ENCODE measurements at places on chromosomes 1 and 21.

DNA sequence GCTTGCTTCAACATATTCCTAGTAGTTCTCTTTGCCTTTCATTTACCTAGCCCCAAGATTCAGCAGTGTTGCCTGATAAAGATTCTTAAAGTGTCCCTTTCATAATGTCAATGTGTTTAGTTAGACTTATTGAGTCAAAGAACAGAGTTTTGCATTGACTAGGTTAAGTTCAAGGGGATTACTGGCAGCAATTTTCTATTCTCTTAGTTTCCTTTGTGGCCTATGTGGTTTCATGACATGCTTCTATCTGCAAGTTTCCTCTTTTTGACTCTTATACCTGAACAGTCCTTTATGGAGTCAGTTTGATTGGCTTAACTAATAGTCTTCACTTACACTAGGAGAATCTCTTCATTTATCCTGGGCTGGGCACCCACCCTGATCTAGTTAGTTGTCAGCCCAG, 151.3 kb downstream of the ADGRL4 start:
- DNase-seq: no peak

DNA sequence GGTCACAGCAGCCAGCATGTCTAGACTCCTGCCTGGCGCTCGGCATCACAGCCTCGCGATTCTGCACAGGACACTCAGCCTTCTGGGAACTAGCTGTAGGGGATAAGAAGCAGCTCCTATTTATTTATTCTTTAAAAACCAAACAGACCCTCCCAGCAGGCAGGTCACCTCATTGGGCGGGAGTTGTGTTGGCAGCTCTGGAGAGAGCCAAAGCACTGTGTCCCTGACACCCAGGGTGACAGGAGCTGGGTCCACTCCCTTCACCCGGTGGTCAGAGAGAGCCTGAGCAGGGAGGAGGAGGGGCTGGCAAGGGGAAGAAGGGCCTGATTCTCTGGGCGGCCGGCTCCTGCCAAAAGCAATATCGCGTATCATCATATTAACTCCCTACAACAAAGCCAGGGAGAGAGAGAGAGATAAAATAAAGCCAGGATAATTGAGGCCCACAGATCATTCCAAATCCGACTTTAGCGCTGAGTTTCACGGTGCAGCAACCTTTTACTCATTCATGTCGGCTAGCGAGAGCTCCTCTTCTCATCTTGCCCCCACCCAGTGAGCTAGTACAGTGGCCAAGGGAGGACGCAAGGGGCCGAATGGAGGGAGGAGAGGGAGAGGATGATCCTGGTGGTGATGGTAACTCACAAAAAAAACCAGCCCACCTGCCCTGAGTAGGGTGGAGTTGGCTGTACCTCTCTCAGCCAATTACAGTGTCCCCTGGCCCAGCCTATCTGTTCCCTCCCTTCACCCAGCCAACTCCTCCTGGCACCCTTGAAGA, 79.8 kb upstream of the IFFO2 start:
- no peak for DNase-seq

DNA sequence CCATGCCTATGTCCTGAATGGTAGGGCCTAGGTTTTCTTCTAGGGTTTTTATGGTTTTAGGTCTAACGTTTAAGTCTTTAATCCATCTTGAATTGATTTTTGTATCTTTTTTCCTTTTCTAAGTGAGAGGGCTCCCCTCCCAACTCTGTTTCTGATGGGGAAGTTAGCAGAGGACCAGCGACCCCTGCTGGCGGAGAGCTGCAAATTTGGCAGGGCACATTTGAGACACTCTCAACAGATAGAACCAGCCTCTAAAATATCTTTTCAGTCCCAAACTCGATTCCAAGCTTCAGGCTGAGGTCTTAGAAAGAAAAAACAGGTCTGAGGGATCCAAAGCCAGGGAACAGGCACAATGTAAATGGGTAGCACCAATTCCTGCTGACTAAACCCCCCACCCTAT, 32.5 kb downstream of the LRRC3 start:
- DNase-seq: no peak

GRCh38 chr1:94795434-94795833, 24.7 kb upstream of the SLC44A3 start:
- DNase-seq: no peak

- no peak for DNase-seq
Observed at GRCh38 chr1:54495954-54496353, 52.1 kb upstream of the ACOT11 start.

DNA sequence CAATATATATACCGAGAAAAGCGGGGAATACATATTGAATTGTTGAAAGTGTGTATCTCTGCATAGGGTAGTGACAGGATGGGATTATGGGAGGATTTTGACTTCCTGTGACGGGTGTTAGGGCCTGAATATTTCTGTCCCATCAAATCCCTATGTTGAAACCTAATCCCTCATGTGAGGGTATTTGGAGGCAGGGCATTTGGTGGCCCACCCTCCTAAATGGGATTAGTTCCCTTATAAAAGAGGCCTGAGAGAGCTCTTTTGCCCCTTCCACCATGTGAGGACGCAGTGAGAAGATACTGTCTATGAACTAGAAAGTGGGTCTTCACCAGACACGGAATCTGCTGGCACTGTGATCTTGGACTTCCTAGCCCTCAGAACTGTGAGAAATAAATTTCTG, 137.3 kb downstream of the ZSCAN20 start:
- no peak for DNase-seq

GRCh38 chr1:16144325-16145029, 11.4 kb downstream of the EPHA2 start:
- no peak for DNase-seq

GRCh38 chr1:1857096-1857703, 33.7 kb downstream of the GNB1 start:
- no peak for DNase-seq

- DNase-seq: no peak
Observed at GRCh38 chr1:220696226-220696862, 6.2 kb downstream of the C1orf115 start.

- DNase-seq: no peak
Observed at GRCh38 chr1:97082160-97082848, 360.7 kb downstream of the PTBP2 start.

DNA sequence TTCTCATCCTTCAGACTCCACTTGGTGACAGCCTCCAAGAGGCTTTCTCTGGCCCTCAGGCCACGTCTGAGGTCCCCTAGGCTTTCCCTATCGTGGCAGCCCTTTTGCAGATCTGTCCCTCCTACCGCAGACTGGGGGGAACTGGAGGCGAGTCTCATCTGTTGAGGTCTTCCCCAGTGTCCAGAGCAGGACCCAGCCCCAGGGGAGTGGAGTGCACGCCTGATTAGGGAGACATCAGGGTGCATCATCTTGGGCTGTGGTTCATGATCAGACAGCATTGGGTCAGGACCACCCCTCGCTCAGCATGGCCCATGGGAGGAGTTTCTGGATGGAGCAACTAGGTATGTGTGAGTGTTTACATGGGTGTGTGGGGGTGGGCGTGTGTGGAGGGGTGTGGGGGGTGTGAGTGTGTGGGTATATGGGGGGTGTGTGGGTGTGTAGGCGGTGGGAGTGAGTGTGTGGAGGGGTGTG, 8.5 kb upstream of the MATN1 start:
- DNase-seq: no peak

DNA sequence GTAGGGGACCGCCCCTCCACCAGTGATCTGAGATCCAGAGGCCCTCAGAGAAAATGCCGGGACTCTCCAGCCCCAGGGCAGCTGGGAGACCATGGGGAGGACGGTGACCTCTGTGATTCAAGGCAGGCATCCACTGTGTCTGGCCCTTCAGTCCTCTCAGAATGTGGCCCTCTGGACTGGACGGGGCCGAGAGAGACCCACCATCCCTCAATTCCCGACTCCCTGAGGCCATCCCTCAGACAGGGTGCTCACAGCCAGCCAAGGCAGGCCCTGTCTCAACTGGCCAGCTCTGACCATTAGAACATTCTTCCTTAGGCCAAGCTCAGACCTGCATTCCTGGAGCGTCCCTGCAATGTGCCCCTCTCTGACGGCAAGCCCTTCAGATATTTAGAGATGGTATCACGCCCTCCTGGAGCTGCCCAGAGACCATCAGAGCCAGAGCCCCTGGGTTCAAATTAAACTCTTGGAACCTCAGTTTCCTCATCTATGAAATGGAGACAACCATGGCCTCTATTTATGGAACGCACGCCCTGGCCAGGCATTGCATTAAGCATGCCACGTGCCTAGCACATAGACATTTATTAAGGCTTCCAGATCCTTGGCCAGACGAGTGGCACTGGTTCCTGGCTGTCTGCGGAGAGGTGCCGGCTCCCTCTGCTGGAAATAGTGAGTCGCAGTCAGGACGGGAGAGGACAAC, 9.6 kb upstream of the EPS8L3 start:
- peak; percentile 11 for DNase-seq

DNA sequence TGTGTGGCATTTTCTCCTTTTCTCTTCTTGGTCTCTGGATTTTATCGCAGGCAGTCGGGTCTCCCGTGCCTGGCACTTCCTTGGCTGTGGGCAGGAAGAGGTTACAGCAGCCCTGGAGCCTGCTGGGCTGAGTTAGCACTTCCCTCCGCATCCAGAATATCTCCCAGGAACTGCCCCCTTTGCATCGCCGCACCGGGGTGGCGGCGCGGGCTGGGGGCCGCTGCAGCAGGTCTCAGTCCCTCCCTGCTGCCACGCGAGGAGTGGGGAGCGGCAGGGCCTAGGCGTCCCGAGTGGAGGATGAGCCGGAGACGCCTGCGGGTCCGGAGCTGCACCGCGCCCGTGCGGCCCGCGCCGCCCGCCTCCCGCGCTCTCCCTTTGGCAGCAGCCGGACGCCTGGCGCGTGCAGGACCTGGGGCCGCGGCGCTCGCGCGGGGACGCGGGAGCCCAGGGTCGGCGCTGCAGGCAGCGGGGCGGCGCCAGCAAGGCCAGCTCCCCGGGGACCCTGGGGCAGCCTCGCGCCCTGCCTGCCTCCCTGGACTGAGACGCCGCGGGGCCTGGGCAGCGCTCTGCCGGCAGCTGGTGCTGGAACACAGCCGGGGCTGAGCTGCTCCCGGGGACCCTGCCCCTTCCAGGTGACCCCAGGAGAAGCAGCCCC, 192.8 kb downstream of the PRDM2 start:
- no peak for DNase-seq

DNA sequence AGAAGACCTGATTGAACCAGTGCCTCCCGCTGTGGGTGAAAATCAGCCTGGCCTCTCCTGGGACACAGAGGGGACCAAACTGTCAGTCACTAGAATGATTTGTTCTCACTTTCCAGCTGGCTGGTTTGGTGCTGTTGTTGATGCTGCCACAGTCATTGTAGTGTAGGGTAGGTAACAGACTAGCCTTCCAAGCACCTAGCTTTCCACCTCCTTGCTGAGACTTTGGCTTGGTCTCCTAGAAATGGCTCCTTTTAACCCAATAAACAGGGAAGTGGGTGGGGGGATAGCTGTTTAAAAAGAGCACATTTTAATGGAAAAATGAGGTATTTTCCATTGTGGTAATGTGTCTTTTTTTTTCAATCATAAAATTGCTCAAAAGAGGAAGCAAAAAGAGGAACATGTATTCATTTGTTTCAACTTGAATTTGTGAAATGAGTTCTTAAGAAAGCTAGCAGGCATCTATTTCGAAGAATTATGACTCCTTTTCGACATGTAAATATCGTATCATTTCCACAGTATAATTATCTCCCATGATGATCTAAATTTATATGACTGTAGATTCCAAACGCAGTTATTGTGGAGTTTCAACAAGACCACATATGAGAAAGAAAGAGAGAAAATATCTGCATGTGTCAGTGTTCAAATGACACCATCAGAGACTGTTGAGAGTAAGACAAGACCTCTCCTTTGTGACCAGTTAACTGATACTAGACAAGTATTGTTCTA, 190.1 kb downstream of the HLX start:
- no peak for DNase-seq

DNA sequence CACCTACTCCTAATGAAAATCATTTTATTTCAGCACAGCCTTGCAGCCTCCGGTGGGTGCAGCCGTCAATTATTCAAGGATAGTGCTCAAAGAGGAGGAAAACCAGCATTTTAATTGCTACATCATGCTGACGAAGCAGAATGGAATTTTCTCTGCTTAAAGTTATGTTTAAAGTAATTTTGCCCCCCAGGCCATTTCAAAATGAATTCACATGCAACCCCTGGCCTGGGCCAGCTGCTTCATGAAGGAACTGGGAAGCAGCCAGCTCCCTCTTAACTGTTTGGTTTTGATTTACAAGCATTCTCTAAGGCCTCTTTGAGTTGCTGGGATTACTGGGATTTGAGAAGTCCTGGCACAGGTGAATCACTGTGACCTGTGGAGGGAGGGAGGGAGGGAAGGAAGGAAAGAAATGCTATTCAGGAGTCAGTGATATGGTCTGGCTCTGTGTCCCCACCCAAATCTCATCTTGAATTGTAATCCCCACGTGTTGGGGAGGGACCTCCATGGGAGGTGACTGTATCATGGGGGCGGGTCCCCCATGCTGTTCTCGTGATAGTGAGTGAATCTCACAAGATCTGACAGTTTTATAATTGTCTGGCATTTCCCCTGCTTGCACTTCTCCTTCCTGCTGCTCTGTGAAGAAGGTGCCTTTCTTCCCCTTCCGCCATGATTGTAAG, 66.0 kb downstream of the PGBD5 start:
- no peak for DNase-seq

- DNase-seq: no peak
Observed at GRCh38 chr1:68293609-68294366, 61.5 kb upstream of the WLS start.

DNA sequence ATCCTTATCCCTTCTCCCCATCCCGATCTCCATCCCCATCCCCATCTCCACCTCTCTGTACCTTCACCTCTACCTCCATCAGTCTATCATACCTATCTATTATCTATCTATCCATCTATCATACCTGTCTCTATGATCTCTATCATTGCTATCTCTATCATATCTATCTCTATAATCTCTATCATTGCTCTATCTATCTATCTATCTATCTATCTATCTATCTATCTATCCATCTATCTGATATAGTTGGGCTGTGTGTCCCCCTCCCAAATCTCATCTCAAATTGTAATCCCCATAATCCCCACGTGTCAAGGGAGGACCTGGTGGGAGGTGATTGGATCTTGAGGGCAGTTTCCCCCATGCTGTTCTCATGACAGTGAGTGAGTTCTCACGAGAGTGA, 97.9 kb upstream of the PAXBP1 start:
- no peak for DNase-seq

- no peak for DNase-seq
Observed at GRCh38 chr21:36841866-36842265, 124.6 kb downstream of the HLCS start.

- DNase-seq: no peak
Observed at GRCh38 chr1:111513410-111514020, 10.1 kb upstream of the ADORA3 start.

- DNase-seq: no peak
Observed at GRCh38 chr1:157983787-157984186, 9.7 kb upstream of the KIRREL1 start.

DNA sequence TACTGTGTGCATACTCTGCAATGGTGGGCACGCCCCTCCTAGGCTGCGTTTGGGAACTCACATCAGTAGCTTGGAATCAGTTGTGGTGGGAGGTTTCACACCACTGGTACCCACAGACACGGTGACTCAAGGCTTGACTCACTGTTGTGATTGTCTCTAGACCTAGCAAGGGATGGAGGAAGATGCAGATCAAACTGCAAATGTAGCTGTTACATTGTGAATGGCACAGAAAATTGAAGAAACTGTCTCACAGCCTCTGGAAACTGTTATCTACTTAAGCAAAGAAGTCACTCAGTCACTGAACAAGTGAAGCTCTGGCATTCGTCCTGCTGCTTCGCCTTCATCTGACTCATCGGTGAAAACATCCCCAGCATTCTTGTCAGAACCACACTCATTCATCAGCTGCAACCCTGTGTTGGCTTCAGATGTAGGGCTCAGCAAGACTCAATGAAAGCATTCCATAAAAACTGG, 59.5 kb downstream of the POFUT2 start:
- DNase-seq: no peak
